Panc1 (cell line): ENCODE measurements at places on chromosomes 6 and 20. TPM values are rescaled to one million over a fixed set of nuclear protein-coding genes. Genes with fewer than 3 reads are reported as not detected.

DNA sequence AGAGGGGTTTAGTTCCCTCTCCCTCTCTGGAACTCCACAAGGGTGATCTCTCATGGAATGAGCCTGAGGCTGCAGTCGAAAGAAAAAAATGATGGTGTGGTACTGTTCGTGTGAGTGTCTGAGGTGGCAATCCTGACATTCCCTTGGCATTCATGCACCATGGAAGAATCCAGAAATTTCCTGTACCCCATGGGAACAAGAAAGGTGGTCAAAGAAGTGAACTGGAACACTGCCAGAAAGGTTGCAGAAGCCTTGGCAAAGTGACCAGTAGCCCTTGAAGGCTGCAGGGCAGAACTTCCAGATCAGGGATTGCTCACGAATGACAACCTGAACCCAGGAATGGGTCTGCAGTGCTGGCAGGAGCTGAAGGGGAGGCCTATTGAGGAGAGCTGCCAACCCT, 394.7 kb downstream of the CD83 start:
- no peak for DNase-seq

DNA sequence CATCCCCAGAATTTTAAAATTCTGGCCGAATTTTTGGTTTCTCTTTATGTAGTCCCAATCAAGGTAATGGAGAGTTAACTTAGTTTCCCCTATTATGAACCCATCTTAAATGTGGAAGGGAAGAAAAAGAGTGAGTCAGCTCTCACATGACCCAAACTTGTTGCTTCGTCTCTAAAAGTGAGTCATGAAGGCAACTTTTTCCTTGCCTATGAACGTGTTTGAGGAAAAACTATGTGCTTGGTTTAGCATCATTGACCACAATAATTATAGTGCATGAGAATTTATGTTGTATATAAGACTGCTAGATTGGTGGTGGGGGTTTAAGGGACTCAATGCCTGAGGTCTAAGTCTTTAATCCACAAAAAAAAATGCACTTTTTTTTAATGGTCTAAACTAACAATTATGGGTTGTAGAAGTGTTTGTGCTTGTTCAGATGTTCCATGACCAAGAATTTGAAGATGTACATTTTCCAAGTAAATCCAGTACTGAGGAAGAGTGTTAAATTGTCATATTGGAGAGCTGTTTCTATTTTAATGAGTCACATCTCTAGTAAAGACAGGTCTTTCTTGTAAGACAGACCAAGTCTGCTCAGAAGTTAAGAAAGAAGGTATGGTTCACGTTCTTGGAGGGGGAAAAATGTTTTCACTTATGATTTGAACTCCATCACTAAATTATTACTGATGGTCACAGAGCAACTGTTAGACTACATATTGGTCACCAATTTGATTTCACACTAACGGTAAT, 409.9 kb upstream of the MARCKS start:
- no peak for DNase-seq

DNA sequence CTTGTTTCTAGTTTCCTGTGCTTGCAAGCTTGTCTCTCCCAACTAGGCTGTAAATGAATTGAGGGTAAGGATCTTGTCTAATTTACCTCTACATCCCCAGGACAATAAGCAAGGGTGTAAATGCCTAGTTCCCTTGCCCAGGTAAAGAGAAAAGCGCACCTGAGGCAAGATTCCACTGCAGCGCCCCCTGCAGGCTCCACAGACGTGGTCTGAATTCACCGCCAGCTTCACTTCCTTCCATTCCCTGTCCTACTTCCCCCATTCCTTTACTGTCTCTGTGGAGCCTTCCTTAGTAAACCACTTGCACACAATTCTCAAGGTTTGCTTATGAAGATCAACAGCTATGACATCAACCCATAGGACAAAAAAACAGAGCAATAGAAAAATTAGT, 42.3 kb downstream of the ANKEF1 start:
- DNase-seq, result no peak

The WFDC2 gene
- 1.6 TPM for total RNA-seq
